ENCODE measurements at places on chromosomes 2 and 18.

DNA sequence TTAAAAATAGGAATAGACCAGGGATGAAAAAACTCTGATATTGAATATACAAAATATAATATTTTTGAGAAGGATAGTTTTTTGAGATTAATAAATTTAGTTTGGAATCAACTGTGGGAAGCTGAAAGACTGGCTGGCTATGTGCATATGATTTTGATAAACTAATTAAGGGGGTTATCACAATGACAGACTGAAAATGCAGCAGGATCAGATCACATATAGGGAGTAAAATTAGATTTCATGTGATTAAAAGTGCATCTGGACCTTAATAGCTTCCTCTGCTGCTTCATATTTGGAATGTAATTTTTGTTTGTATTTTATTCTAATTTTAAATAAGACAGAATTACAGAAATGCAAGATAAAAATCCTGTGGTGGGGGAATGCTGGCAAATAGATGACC, 111.7 kb downstream of the CCDC102B start:
- DNase-seq: no peak

DNA sequence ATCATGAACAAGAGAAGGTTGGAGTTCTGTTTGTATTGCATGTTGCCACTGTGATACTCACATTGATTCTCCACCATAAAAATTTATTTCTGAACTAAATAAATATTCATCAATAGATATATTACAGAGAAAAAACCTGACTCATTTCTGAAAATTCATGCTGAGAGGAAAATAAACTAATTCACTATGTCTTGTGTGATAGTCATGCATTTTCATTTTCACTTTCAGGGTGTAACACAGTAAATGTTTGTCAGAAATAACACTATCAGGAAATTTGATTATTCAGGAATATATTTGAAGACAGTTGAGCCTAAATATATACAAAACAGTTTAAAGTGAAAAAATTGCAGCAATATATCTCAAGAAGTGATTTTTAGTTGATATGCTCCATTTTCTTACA, 335.2 kb downstream of the KCNJ3 start:
- no peak for DNase-seq

DNA sequence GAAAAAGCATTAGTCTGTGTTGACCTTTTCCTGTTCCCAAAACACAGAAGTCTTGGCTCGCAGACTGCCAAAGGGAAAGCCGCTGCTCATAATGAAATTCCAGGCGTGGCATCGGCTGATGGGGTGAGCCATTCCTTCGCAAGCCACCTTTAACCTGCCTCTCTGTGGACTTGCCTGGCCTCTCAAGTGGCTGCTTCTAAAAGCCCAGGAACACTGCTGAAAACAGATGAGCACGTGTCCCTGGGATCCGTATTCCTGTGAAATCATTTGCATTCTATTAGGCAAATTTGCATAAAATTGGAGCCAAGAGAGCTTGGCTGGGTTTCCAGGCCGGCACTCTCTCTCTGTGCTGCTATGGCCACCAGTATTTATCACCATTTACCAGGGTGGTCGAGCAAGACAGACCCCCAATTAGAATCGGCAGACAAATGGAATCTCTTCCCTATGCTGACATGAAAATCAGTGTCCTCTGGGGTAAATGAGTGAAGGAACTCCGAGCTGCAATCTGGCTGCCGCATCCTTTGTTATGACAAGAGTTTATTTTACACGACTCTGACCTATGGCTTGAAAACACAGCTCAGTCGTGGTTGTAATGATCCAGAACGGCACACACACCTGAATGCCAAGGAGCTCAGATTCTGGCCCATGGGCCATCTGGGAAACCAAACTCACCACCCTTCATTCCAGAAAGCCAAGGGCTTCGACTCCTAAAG, 21.7 kb downstream of the BCL2 start:
- DNase-seq: no peak

DNA sequence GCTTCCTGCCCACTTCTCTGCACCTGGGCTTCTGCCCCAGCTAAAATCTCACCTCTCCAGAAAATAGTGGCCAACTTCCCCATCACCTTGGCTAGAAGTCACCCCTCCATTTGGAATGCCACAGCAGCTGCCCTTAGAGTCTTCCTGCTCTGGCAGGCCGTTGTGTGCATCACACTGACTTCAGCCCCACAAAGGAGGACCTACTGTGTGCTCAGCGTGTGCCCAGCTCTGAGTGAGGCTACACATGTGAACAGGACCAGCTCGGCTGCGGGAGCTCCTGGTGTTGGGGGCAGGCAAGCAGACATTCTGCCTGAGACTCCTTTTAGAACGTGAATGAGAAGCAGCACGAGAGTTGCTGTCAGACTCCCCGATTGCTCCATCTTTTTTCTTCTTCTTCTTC, 78.7 kb downstream of the AGAP1 start:
- DNase-seq: no peak

GRCh38 chr2:112767693-112768330, 3.4 kb upstream of the CKAP2L start:
- no peak for DNase-seq

DNA sequence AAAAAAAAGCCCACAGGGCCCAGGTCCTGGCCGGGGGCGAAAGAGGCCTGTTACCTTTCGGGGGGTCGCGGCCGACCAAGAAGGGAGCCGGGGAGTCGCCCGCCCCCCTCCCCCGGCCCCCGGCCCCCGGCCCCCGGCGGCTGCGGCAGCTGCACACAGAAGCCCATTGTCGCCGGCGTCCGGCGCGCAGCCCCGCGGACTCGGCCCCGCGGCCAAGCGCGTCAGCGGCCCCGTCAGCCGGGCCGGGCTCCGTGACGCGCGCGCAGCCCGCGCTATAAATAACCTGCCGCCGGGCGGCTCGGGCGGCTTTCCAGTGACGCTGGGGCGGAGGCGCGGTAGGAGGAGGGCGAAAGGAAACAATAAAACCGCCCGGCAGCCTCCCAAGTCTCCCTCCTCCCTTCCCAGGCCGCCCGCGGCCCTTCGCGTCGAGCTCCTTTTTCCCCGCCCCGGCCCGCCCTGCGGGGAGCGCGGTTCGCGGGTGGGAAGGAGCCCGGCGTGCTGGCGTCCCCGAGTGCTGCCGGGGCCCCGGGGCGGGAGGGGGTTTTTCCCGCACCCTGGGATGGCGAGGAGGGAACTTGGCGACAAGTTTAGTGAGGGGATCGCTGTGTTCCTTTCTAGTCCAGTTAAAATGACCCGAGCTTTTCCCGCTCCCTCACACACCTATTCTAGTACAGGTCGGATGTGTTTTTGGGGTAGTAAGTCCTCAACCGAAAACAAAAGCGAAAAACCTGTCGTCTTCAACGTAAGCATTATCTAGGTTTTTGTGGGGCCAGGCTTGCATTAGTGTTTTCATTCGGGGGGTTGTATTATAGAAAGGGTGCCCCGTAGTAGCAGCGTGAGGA, 10.0 kb upstream of the NR4A2 start:
- DNase-seq: no peak

DNA sequence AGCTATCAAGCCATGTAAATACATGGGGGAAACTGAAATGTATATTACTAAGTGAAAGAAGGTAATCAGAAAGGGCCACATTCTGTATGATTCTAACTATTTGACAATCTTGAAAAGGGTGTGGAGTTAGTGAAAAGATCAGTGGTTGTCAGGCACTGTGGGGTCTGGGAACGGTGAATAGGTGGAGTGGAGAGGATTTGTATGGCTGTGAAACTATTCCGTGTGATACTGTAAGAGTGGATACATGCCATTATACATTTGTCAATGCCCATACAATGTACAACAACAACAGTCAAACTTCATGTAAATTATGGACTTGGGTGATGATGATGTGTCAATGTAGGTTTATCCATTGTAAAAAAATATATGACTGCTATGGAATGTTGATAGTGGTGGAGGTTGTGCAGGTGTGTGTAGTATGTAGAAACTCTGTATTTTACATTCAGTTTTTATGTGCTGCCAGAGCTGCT, 1116.2 kb downstream of the SUCLG1 start:
- no peak for DNase-seq

GRCh38 chr2:27796791-27797765, 25.6 kb downstream of the MRPL33 start:
- no peak for DNase-seq

DNA sequence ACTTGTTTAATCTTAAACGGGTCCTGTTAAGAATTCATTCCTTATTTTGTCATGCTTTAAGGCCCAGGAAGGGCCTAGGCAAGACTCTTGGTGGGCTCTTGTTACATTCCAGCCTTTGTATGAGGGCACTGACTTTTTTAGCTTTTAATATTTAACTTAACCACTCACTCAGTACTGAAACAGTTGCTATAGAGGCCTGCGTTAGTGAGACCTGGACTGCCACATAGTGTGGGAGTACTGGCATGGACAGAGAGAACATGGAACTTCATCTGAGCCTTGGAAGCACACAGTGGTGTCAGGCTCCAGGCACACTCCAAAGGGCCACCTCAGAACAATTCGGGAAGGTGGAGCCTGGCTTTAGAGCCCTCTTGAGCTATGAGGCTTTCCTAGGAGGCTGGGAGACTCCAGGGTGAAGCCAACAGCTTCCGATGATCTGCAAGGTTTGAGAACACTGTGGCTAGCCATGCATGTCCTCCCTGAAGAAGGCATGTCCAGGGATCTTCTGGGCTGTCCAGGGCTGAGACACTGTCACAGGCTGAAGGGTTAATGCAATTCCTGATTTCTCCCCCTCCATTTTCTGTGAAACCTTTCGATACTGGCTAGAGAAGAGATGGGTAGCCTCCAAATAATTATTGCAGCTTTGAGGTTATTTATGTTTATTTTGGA, 155.4 kb upstream of the ACAA2 start:
- DNase-seq: no peak
